ENCODE measurements at places on chromosomes 11 and 22.

GRCh38 chr22:39472570-39473556 is 16.1 kb downstream of the MGAT3 start:
- DNase-seq = no peak

DNA sequence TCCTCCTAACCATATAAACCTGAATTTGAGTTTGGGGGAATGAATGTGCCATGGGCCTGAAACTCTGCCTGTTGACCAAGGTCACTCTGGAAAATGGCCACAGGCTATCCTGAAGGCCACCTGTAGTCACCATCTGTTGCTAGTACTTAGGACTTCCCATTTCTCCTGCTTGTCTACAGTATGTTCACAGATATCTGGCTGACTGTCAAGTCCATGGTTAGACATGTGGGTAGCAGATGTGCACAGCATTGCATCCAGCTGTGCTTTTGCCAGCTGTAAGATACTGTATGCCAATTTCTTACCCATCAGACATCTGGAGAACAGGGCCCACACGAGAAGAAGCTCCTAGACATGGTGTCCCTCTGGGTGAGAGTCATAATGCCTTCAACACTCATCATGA is 475.4 kb downstream of the INSC start:
- no peak for DNase-seq

- no peak for DNase-seq
Measured at GRCh38 chr11:39690856-39691255, 1768.6 kb downstream of the LRRC4C start.

GRCh38 chr11:79039122-79039521 is 401.7 kb downstream of the TENM4 start:
- DNase-seq = no peak

DNA sequence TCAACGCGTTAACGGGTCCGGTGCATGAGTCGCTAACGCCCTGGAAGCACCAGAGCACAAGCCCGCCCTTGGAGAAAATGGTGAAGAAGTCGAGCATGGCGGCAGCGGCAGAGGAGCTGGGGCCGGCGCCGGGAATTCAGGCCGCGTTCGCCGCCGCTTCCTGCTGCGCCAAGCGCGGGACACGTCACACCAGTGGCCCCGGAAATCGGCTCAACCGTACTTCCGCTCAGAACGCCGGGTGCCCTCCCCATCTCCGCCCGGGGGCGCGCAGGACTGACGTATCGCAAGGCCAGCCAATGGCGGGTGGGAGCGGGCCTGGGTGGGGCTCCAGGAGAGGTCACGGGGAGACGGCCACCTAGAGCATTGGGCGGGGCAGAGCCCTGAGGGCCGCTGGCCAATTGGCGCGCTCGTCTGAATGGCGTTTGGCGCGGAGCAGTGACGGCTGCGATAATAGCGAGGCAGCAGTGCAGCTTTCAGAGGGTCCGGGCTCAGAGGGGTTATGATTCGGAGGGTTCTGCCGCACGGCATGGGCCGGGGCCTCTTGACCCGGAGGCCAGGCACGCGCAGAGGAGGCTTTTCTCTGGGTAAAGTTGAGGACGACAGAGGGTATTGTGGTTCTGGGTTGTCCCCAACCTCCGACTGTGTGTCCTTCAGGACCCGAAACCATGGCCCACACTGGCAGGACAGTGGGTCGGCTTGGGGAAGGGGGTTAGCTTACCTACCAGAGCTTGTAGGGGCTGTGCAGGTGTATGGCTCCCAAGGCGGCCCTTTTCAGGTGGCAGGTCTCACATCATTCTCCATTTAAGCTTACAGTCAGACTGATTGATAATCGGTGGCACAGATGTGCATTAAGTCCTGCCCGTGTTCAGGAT is at the start of the genes FOXRED1 and SRPRA:
FOXRED1 (plus strand) TSS at position 447 of the 872 bp plus-strand sequence; CDS start at position 500, 53 bp downstream.
SRPRA (minus strand) TSS at position 188 of the 872 bp plus-strand sequence; CDS start at position 97, 91 bp downstream.
- DNase-seq = peak; percentile 100

GRCh38 chr22:16806401-16806800 is 18.8 kb downstream of the XKR3 start:
- DNase-seq = no peak

- DNase-seq = peak; percentile 62
Measured at GRCh38 chr11:62664405-62665074, 470 bp downstream of the C11orf98 start.

- DNase-seq = no peak
Measured at GRCh38 chr22:35609761-35610160, 7.4 kb downstream of the MB start.

DNA sequence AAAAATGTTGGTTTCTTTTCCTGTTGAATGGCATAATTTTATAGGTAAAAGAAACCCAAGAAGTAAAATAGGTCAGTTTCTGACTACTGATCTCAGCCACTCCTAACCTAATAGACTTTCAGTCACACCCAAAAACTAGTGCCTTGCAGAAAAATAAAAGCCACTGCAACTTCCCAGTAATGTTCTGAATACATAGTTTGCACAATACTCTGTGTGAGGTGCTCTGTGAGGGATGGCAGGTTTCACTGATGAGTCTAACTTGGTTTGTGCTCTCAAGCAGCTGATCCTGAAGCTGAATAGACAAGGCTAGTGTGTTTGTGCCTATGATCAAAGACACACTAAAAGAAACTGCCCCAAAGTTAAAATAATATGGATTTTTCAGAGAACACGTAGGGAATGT is 758.3 kb downstream of the NELL1 start:
- DNase-seq = no peak

- no peak for DNase-seq
Measured at GRCh38 chr11:8298801-8299786, 35.4 kb upstream of the LMO1 start.

GRCh38 chr11:61814247-61814957 is 2.4 kb downstream of the FADS1 start:
- peak; percentile 55 for DNase-seq

DNA sequence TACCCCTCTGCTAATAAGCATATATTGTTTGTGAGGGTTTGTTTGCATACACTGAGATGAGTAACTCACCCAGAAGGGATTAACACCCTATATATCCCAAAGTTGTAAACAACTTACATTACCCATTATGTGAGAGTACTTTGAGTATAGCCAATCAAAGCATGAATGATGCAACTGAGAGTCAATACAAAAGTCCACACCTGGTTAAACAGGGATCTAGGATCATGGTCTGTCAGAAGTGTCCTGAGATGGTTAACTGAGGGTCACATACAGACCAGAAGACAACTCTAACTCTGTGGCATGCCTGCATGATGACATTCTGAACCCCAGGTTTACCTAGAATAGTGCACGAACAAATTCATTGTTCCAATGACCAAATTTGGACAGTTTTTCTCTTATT is 17.4 kb upstream of the OR10A5 start:
- no peak for DNase-seq

- DNase-seq = peak; percentile 67
Measured at GRCh38 chr11:33857933-33858371, 33.9 kb downstream of the LMO2 start.

DNA sequence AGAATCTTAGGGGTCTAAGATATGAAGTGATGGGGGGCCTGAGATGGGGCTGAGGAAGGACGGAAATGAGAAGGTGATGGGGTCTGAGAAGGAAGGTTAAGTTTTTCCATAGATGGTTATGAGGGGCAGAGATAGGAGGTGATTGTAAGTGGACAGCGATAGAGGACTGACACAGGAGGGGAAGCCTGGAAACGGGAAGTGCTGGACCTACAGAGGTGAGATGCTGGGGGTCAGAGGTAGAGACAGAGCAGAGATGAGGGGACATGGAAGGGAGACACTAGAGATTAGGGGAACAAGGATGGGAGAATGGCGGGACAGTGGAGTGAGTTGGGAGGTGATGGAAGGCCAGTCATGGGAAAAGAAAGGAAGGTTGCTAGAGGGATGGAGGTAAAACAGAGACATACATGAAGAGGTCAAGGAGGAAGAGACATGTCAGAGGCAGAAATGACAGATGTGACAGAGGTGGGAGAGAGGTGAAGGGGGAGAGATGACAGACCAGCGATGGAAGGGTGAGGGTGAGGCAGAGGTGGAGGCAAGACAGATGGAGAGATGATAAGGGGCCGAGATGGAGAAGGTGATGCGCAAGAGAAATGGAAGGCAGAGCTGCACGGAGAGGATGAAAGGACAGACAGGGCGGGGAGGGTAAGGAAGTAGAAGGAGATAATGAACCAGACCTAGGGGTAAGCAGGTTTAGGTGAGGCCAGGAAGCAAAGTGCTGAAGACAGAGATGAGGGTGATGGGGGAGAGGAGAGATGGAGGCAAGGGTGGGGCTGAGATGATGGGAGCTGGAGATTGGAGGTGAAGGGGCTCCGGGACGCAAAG is 50.8 kb downstream of the SLC22A12 start:
- no peak for DNase-seq

GRCh38 chr22:20154602-20155187 is 3.8 kb upstream of the CCDC188 start:
- DNase-seq = no peak

GRCh38 chr22:19664406-19664805 is 49.9 kb upstream of the SEPTIN5 start:
- no peak for DNase-seq

- DNase-seq = no peak
Measured at GRCh38 chr11:88689548-88690240, 352.2 kb upstream of the CTSC start.

All from activated CD4-positive, alpha-beta T cell treated with anti-CD3 and anti-CD28 coated beads, Interleukin-2, amount 50 U/mL, for 16 hours (primary cell).